ENCODE measurements at places on chromosomes 11 and 22.

GRCh38 chr11:94791216-94791889, 23.2 kb downstream of the AMOTL1 start:
- DNase-seq: no peak

- no peak for DNase-seq
Observed at GRCh38 chr22:45673482-45674175, 2.0 kb downstream of the ATXN10 start.

DNA sequence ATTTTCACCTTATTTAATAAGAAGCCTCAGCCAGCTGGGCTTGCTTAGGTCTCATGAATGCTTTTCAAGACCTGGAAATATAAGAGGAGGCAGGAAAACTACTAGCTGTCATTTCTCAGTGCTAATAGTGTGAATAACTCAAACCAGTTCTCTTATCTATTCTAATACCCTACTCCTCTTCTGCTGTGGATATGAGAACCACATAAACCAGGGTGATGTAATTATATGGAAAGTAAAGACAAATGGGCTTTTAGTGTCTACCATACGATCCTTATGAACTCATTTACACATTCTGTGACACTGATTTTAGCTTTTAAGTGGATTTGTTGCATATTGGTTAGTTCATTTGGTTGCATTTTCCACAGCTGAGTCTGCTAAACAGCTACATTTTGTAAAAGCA, 8.6 kb downstream of the PDGFD start:
- peak; percentile 2 for DNase-seq

GRCh38 chr11:35211952-35212351, 73.0 kb downstream of the CD44 start:
- no peak for DNase-seq

DNA sequence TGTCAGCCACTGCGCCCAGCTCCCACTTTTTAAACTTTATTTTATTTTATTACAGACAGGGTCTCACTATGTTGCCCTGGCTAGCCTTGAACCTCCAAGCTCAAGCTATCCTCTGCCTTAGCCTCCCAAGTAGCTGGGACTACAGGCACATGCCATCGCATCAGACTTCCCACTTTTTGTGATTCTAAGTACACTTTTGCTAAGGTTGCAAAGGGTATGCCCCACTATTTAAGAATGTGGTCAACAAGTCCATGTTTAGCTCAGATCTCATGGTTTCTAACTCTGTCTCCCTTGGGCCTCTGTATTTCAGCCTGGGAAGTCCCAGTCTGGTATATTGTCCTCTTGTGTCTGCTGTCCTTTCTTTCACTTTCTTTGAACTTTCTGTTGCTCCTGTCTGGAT, 35.3 kb downstream of the EXPH5 start:
- DNase-seq: no peak

DNA sequence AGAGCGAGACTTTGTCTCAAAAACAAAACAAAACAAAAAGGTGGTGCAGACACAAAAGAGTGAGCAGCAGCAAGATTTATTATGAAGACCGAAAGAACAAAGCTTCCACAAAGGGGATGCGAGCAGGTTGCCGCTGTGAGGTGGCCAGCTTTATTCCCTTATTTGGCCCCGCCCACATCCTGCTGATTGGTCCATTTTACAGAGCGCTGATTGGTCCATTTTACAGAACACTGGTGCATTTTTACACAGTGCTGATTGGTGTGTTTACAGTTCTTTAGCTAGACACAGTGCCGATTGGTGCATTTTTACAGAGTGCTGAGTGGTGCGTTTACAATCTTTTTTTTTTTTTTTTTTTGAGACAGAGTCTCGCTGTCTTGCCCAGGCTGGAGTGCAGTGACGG, 77.4 kb downstream of the CECR2 start:
- no peak for DNase-seq

GRCh38 chr11:16881074-16881709, 133.0 kb downstream of the PLEKHA7 start:
- DNase-seq: peak; percentile 4

DNA sequence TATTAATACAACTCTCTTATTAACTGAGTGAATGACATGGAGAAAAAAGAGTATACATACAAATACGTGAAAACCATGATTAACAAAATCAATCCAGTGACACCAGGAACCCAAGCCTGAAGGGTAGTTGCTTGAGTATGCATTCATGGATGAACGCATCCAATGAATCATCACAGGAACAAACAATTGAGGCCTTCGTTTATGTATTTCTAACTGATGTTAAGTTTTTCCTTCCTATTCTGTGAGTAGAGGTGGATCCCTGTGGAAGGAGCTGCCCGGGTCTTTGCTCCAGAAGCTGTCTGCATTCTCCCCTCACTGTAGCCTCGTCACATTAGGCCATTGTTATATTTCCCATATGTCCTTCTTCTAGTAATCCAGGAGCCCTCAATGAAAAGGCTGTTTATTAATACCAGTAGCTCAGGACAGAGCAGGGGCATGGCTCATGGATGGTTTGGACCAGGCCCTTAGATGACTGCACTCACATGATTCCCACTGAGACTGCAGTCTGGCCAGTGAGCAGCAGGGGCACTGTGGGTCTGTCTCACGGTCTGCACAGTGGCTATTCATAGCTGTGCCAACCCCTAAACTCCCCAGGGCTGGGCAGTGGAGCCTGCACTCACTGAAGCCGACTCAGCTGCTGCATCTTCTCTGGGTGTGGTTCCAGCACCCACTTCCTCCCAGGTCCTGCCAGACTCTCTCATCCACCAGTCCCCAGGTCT, 128.1 kb upstream of the TOP3B start:
- no peak for DNase-seq

GRCh38 chr11:102926517-102926916, 29.0 kb downstream of the MMP13 start:
- no peak for DNase-seq

DNA sequence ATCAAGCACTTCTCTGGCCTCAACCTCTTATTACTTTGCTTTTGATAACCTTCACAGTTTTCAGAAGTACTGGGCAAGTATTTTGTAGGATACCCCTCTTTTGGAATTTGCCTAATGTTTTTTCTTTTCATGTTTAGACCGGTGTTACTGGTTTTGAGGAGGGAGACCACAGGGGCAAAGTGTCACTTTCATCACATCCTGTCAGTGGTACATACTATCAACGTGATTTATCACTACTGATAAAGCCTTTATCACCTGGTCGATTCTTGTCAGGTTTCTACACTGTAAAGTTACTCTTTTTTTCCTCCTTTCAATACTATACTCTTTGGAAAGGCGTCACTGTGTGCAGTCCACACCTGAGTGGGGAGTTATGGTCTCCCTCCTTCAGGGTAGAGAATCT, 26.7 kb downstream of the QSER1 start:
- no peak for DNase-seq

GRCh38 chr11:61833471-61833870, 5.4 kb downstream of the FADS2 start:
- no peak for DNase-seq

- DNase-seq: no peak
Observed at GRCh38 chr22:49048591-49048990, 779.1 kb downstream of the BRD1 start.

GRCh38 chr11:33394431-33395109, 137.4 kb downstream of the HIPK3 start:
- DNase-seq: no peak

DNA sequence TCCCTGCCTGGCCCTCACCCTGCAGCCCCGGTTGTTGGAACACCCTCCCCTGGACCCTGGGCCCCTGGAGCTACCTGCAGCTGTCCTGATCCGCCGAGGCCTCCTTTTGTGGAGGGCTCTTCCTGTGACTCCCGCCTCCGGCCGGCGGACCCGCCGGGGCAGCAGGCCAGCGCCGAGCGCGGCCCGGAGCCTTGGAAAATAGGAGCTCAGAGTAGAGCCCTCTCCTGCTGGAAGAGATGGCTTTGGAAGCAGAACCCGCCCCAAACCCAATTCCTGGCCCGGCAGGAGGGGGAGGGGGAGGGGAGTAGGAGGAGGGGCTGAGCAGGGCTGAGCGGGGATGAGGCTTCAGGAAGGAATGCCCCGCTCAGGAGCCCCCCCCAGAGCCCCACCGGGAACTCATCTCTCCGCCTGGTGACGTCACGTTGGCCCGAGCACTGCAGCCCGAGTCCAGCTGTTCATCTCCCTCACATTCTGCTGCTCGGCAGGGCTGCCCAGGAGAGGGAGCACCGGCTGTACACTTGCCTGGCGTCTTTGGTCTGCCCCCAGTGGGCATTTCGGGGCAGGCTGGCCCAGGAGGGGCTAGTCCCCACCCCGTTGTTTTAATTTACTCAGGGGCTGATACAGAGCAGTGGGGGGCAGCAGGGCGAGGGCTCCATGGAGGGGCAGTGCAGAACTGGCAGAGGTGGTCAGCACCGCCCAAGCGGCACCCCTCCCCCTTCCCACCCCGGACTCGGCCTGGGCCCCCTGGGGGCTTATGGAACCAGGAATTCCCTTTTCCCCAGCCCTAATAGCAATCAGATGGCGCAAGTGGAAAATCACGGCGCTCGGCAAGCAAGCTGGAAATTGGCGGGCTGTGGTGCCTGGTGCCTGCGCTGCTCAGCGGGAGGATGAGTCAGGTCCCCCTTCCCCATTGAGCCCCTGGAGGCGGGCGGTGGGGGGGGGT, at the start of gene MRGPRF:
TSS of gene MRGPRF (minus strand) at position 238 of the 943 bp plus-strand sequence. CDS start 3,345 bp downstream, outside the sequence.
- DNase-seq: no peak

DNA sequence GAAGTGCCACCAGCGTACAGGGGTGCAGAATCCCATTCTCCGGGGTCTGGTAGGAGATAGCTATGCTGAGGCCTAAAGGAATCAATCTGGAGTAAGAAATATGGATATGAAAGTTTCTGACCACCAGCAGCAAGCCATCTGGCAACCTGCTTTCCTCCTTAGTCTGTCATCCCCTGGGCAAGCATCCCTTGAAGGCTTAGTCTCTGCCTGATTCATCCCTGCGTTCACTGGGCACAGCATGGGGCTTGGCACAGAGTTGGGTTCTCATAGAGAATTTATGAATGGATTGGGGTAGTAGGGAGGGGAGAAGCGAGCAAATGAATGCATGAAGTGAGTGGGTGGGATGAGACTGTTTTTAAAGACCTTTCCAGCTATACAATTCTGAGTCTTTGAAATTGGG, 85.8 kb upstream of the NARS2 start:
- DNase-seq: no peak

DNA sequence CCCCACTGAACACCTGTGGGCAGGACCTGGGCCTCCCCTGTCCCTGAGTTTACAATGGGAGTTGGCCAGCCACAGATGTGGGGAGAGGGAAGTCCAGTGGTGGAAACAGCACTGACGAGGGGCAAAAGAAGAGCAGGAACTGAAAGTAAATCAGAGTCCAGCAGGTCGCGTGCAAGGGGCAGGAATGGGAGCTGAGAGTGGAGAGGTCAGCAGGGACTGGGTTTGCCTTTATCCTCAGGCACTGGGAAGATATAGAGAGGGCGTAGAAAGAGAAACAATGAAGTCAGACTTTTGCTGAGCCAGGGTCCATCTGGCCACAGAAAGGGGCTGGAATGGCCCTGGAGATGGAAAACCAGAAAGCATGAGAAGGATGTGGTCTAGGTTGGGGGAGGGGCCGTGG, 8.5 kb downstream of the P2RY6 start:
- DNase-seq: no peak

- DNase-seq: no peak
Observed at GRCh38 chr22:32996702-32997101, 61.5 kb downstream of the SYN3 start.

DNA sequence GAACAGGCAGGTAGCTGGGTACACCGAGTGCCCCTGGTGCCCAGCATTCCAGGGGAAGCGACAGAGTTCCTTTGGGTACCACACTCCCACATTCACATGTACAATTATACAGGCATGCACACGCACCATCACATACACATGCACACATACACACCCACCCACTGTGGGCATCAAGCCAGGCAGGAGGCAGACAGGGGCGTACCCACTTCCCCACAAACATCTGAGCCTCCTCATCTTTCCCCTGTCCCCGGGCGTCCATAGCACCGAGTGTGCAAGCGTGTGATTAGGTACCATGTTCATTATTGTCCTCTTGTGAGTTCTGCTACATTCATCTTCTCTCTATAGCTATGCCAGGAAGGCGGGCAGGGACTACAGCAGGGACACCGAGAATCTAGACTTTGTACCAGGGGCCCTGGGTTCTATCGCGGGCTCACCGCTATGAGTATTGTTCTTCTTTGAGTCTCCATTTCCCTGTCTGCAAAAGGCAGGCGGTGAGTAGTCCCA, 2.1 kb upstream of the CARD10 start:
- no peak for DNase-seq

- DNase-seq: no peak
Observed at GRCh38 chr11:67406969-67407687, 3.2 kb downstream of the TBC1D10C start.

- no peak for DNase-seq
Observed at GRCh38 chr11:5992604-5993251, 5.9 kb upstream of the OR52L1 start.

DNA sequence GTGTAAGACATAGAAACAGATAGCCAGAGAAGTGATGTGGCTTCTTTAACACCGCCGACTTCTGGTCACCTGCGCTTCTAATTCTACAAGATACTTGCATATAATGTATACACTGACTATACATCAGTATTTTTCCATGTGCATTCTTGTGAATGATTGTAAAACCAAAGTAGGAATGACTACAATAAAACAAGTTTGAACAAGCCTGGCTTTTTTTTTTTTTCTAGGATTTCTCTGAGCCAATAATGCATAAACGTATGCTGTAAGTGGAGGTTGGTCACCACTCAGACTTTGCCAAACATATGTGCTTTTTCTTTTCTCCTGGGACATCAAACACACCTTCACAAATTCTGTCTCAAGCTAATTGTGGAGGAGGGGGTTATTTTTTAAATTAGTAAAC, 237.8 kb upstream of the KIRREL3 start:
- DNase-seq: no peak

GRCh38 chr11:23974601-23975000, 522.3 kb upstream of the LUZP2 start:
- no peak for DNase-seq

- DNase-seq: no peak
Observed at GRCh38 chr11:78762105-78762504, 187.4 kb upstream of the NARS2 start.
